ENCODE measurements at places on chromosomes 12 and 14.
A peak's percentile ranks its signal among the peaks of the same experiment; 100 is the strongest.

DNA sequence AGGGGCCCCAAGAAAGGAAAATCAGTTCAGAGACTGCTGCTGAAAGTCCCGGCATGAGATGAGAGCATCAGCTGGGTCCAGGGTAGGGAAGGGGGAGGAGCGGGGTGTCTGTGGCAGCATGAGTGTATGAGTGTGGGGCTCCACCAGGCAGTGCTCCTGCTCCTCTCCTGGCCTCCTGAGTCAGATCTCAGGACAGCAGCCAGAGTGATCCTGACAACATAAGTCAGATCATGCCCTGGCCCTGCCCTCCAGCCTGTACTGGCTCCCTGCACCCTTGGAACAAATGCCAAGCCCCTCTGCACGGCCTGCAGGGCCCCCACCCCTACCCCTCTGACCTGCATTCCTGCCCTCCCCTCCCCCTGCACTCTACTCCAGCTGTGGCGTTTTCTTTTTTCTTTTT is 24.2 kb upstream of the LRP1-AS start:
- no peak for DNase-seq

- DNase-seq = no peak
These were observed 68.3 kb downstream of the DERA start for GRCh38 chr12:15979096-15980092.

DNA sequence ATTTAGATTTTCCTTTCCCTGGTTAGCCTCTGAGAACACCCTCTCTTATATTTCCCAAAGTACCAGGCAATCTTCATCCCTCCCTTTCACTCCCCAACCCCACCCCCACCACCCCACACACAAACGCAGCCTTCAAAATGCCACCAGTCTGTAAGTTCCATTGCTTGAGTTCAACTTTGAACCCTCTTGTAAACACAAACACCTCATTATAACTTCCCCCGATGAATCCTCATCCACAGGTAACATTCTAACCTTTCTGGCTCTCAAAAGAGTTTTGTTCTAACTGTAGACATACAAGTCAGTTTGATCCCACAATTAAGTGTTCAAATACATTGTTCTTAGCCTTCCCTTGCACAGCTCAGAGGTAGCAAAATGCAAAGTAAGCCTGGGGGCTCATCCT is 199.4 kb upstream of the FOXN3 start:
- DNase-seq = no peak

DNA sequence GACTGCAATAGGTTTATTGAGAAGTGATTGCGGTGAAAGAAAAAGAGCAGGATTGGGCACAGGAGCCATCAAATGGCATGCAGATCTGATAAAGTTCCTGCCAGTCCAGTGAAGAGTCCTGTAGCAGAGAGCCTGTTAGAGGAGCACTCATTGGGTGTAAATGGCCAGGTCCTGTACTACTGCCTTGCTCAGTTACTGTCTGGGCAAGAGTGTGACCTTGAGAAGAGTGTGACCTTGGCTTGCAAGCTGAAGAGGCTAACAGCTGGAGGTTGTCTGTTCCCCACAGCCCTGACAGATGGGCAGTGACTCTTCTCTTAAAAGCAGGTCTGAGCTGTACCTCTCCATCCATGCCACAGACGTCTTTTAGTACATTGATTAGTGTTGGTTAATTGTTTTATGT is 148.6 kb upstream of the SLC38A2 start:
- no peak for DNase-seq

GRCh38 chr14:33432407-33433023 is 493.8 kb downstream of the NPAS3 start:
- DNase-seq = no peak

GRCh38 chr14:61747342-61747741 is 14.9 kb upstream of the SNAPC1 start:
- no peak for DNase-seq

DNA sequence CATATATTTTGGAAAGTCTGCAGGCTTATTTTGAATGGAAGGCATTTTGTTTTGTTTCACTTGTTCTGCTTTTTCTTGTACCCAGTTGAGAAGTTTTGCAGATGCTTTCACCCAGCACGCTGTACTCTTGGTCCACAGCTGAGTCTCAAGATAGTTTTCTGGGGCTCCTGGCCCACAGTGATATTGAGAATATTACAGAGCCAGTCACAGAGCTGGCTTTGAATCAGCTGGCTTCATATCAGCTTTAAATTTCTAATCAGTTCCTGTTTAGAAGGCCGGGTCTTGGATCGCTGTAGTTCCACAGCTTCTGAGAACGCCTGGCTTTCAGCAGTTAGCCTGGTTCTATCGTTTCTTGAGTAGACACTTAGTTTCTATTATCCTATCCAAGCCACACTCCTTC is 32.5 kb upstream of the PARP11 start:
- no peak for DNase-seq

DNA sequence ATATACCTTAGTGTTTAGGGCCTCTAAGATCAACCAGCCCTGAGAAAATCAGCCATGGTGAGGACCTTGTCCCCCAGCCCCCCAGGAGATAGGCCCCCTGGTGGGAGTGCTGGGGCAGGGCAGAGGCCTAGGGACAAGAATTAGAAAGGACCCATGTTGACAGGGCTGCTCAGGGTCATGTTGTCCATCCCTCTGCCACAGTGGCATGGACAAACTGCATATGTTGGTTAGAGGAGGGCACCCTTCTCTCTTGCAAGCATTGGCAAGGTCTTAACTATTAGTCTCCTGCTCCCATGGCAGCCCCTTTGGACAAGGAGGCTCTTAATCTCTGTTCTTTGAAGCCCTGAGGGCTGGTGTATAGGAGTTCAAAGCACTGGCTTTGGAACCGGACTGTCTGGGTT is 755 bp upstream of the PTPN6 start:
- peak; percentile 66 for DNase-seq

DNA sequence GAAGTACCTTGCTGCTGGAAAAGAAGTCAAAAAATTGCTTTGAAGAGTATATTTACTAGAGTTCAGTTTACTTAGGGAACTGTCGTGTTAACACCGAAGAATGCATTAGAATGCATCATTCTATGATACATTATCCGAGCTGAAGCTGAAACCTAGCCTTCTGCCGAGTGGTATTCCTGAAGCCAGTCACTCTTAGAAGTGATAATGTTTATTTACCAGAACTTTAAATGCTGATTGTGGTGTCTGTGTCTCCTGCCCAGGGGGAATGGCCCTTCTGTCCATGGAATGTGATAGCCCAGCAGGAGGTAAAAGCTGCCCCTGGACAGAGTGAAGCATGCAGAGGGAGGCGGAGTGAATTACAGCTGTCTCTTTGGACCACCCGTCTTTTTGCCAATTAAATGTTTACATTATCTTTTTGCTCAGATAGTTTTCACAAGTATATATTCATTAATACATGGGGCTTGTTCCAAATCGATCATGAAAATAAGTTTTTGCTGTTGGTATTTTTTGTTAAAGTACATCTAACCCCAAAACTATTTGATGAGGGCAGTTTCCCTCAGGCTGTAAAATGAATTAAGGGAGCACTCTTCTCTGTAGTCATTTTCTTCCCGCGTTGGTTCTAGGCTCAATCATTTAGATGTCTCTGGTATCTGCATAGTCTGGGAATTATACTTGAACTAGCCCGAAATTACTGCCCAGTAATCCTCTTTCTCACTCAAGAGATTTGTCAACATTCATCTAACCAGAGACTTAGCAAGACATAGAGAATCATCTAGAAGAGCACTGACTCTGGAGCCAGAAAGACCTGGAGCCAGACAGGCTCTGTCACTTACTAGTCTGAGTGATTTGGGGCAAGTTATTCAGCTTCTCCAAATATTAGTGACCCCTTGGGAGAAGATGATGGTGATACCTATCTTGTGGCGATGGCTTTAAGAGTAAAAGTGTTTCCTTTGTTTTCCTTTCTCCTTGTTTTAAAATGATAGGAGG is 147.6 kb downstream of the CRADD start:
- DNase-seq = no peak

- DNase-seq = no peak
These were observed 92.5 kb downstream of the BBS10 start for GRCh38 chr12:76255692-76256091.

- no peak for DNase-seq
These were observed 44.1 kb downstream of the ETV6 start for GRCh38 chr12:11693601-11694000.

All from activated CD8-positive, alpha-beta memory T cell treated with anti-CD3 and anti-CD28 coated beads, Interleukin-2, amount 50 U/mL, for 48 hours (primary cell).